ENCODE measurements at places on chromosomes 13 and 19. TPM values are rescaled to one million over a fixed set of nuclear protein-coding genes. Genes with fewer than 3 reads are reported as not detected.

- no peak overlapping the region for H3K4me3 ChIP-seq
- H3K27ac ChIP-seq = no peak overlapping the region
- H3K36me3 ChIP-seq = no peaks in the 10 kb centered on the region
- peak; percentile 99 for DNase-seq
- H3K27me3 ChIP-seq = peaks cover 67% of the 10 kb centered on the region
Observed at GRCh38 chr19:1747285-1748114, 5.8 kb upstream of the ONECUT3 start.

Gene S1PR4
- not detected for total RNA-seq

DNA sequence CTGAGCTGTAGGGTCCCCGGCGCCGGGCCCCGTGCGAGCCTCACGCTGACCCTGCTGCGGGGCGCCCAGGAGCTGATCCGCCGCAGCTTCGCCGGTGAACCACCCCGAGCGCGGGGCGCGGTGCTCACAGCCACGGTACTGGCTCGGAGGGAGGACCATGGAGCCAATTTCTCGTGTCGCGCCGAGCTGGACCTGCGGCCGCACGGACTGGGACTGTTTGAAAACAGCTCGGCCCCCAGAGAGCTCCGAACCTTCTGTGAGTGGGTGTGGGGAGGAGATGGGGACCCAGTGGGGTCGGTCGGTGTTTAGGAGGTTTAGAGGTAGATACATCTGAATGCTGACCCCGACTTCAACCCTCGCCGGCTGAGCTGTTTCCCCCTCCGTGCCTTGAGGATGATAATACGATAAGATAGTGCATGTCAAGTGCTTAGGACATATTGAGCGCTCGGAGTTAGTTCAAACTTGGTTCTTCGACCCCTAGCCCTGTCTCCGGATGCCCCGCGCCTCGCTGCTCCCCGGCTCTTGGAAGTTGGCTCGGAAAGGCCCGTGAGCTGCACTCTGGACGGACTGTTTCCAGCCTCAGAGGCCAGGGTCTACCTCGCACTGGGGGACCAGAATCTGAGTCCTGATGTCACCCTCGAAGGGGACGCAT, 1.9 kb downstream of the ICAM5 start:
- no peaks in the 10 kb centered on the region for H3K36me3 ChIP-seq
- H3K27ac ChIP-seq = no peak overlapping the region
- peak; percentile 88 for DNase-seq
- H3K4me3 ChIP-seq = peak overlapping the region; percentile 59

Gene TNFSF9
- total RNA-seq = 12.7 TPM

DNA sequence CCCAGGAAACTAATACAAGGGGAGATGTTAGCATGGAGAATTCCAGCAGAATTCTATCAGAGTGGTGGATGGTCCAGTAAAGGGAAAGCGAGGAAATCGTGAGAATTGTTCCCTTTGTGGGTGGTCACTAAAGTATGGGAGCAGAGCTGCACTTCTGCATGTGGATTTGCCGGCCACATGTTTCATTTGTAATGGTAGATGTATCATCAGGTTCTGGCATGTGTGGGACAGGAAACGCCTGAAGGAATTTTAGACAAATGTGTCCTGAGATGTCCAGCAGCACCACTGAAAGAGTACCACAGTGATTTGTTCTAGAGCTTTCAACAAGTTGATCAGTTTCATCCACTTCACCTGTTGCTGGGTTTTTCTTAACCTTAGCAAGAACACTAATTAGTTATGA, 308.4 kb downstream of the SHISA2 start:
- no peak overlapping the region for H3K27ac ChIP-seq
- H3K36me3 ChIP-seq = no peaks in the 10 kb centered on the region
- H3K27me3 ChIP-seq = no peaks in the 10 kb centered on the region

DNA sequence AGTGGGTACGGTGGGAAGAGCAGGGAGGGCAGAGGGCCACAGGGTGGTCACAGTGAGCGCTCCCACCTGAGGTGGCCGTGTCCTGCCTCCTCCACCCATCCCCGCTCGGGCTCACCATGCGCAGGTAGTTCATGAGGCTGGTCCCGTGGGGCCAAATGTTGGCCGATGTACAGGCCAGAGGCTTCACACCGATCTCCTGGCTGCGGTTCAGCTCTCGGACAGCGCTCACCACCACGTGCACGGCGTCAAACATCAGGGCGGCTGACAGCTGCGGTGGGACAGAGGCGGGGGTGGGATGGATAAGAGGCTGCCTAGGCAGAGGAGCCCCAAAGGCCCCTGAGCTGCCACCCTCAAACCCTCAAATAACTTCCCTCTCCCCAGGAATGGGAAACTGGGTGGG, 15.8 kb downstream of the GRIK5 start:
- H3K27ac ChIP-seq = no peak overlapping the region
- DNase-seq = peak; percentile 62
- no peaks in the 10 kb centered on the region for H3K4me1 ChIP-seq
- no peaks in the 10 kb centered on the region for H3K36me3 ChIP-seq

DNA sequence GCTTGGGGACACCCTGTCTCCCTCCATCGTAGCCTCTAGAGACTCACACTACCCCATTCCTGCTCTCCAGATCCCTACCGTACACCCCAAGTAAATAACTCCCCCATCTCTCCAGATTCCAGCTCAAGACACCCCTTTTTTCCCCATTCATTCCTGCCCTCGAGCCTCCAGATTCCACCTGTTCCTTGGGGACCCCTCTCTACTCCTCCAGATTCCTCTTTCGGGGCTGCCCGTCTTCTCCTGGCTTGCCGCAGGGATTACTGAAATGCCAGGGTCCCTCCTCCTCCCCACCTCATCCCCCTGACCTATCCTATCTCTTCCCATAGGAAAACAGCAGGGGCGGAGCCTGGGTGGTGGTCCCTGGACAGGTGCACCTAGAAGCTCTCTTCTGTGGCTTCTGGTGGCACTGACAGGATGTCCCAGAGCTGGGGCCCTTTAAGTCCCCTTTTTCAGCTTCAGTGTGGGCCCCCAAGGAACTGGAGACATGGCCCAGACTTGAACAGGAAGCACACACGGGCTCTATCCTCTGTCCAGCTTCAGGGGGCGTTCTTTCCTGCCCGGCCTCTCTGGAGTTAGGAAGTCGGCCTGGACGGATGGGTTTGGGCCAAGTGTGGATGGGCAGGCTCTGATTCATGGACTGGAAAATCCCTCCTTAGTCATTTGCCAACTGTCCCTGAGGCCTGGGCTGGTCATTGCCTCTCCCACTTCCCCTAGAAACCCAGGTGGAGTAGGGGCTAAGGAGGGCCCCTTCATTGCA, 1.2 kb downstream of the ZSWIM4 start:
- no peaks in the 10 kb centered on the region for H3K27me3 ChIP-seq
- H3K4me1 ChIP-seq = peaks cover 38% of the 10 kb centered on the region
- peaks cover 10% of the 10 kb centered on the region for H3K36me3 ChIP-seq
- peak overlapping the region; percentile 94 for H3K4me3 ChIP-seq
- DNase-seq = peak; percentile 98
